NCI-H1694 treated with DMSO at 0.1 percent for 48 hours (cell line): ENCODE measurements at places on chromosomes 1 and 21.

GRCh38 chr1:39331647-39332046 is 127.2 kb downstream of the MACF1 start:
- no peak for DNase-seq

DNA sequence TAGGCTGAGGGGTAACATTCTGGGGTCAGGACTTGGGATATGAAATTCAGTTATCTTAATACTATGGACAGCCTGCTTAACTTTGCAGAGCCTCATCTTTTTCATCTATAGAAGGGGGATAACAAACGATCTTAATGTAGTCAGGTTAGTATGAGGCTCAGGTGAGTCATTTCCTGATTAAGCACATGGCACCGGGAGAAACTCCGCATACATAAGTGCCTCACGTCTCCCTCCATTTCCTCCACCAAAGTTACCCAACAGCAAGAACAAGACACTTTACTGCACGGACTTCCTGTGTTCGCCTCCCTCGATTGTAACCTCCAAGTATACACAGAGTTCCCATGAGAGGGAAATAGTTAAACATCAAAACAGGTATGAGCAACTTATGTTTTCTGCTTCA is 112.7 kb upstream of the COA6 start:
- no peak for DNase-seq

DNA sequence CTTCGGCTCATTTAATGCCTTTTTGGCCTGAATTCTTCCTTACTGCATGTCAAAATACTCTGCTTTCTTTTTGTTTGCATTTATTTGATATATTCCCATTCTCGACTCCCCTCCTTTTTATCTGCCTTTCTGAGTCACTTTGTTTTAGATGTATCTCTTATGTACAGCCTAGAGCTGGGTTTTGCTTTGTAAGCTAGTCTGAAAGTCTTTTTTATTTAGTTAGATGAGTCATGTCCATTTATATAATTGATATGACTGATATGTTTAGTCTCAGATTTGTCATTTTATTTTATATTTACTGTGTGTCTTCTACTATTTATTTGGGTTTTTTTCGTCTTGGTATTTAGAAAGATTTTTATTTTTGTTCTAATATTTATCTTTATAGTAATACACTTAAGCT is 33.6 kb upstream of the GNG5 start:
- no peak for DNase-seq

GRCh38 chr1:3676581-3677470 is 24.5 kb downstream of the TP73 start:
- DNase-seq, result no peak

DNA sequence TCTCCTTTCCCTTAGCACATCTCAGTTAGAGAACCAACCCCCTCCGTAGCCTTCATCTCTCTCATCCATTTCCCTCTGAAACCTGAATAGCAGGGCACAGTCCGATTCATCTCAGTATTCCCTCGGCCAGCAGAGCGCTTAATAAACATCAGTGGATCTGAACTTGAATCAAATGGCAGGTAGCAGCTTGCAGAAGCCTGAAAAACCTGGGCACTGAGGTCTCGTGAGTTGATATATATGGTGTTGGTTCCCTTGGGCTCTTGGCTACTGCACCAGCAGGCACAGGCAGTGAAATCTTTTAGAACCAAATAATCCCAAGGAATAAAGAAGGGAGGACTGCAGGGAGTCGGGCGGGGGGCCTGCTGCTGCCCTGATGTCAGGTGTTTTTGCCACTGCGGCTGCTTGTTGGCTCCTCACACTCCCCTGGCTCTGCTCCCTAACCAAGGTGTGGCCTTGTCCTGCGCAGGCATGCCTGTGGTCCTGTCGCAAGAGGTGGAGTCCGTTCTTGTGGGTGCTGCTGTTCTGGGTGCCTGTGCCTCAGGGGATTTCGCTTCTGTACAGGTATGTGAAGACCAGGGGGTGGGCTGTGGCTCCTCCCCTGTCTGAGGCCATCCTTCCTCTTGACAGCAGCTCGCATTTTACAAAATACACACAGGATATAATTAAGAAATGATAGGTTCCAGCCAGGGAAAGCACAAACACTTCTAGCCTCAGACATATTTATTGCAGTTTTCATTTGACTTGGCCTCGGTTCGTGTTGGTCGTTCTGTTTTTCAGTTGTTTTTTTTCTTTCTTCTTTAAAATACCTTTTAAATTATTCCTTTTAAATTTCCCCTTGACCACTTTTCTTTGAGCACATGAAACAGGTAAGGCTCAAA is 140.9 kb upstream of the HOOK1 start:
- DNase-seq, result no peak

GRCh38 chr1:79741720-79742421 is 735.3 kb upstream of the ADGRL4 start:
- DNase-seq, result no peak
